ENCODE measurements at places on chromosomes 1 and 21. TPM values are rescaled to one million over a fixed set of nuclear protein-coding genes. Genes with fewer than 3 reads are reported as not detected.

WDR26 gene
- 75.5 TPM for total RNA-seq

LCE3E gene
- not detected for total RNA-seq

PPIAL4G gene
- not detected for total RNA-seq

TNFRSF8 gene
- total RNA-seq = 0.84 TPM

SPATA46 gene
- total RNA-seq = not detected

OR6K3 gene
- total RNA-seq = not detected

AMIGO1 gene
- 8.4 TPM for total RNA-seq

SYTL1 gene
- total RNA-seq = 1.3 TPM

TNN gene
- total RNA-seq = not detected

PCAT6 gene
- not detected for total RNA-seq

SPRR2A gene
- not detected for total RNA-seq

CLDN8 gene
- not detected for total RNA-seq

FAAH gene
- total RNA-seq = 42.3 TPM

CA14 gene
- total RNA-seq = 0.22 TPM

SLC44A5 gene
- total RNA-seq = not detected

SPRR2B gene
- total RNA-seq = not detected

AQP10 gene
- total RNA-seq = not detected

KPRP gene
- total RNA-seq = not detected

OR2T3 gene
- total RNA-seq = not detected

TNFRSF9 gene
- 0.60 TPM for total RNA-seq

GJA9 gene
- not detected for total RNA-seq

COL6A2 gene
- 777 TPM for total RNA-seq

ATP1A4 gene
- total RNA-seq = 5.0 TPM

MAP3K7CL gene
- 9.2 TPM for total RNA-seq

CYP4X1 gene
- total RNA-seq = 41.0 TPM

CTSS gene
- 29.7 TPM for total RNA-seq

FAM151A gene
- not detected for total RNA-seq

HCN3 gene
- total RNA-seq = 2.7 TPM

TNFSF18 gene
- not detected for total RNA-seq

ACTN2 gene
- 0.21 TPM for total RNA-seq

TRABD2B gene
- total RNA-seq = 1.5 TPM

SNIP1 gene
- 9.0 TPM for total RNA-seq

All from tibial nerve (tissue), 4 donors.